ENCODE measurements at places on chromosomes 7 and 10.

- no peak for ATAC-seq
Observed at GRCh38 chr10:129911451-129912165, 52.5 kb downstream of the EBF3 start.

- no peak for ATAC-seq
Observed at GRCh38 chr10:53325066-53325465, 552.5 kb upstream of the MBL2 start.

- no peak for ATAC-seq
Observed at GRCh38 chr10:28722065-28722803, 44.9 kb downstream of the BAMBI start.

DNA sequence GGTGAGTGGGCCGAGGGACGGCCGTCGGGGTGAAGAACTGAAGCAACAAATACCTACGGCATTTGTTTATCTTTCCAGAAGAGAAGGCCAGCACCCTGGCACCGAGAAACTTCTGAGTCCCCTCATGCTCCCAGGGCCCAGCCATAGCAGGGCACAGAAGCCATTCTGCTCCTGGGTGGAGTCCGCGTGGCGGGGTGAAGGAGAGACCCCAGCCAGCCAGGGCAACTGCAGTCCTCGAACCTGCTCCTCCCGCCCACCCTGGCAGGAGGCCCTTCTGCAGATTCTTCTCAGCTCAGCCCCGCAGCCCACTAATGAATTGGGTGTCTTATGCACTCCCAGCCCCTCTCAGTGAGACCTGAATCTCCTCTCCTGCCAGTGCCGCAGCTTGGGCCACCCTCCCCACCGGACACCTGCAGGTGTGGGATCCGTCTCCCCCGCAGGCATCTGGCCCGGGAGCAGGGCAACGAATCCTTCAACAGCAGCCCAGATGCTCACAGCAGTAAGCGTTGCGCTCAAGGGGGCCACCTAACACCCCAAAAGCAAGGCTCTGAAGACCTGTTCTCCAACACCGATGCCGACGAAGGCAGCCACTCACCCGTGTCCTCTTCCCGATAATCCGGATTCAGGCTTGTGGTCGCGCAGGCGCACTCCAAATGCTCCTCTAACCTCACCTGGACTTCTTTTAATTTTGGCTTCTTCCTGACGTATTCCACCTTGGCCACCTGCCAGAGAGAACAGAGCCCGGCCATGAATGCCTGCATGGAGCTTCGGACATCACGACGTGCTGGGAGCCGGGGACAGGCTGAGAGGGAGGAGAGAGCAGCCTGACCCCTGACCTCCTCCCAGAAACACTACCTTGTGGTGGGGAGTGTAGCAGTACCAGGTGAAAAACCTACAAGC is 18.9 kb downstream of the PDGFA start:
- no peak for ATAC-seq

DNA sequence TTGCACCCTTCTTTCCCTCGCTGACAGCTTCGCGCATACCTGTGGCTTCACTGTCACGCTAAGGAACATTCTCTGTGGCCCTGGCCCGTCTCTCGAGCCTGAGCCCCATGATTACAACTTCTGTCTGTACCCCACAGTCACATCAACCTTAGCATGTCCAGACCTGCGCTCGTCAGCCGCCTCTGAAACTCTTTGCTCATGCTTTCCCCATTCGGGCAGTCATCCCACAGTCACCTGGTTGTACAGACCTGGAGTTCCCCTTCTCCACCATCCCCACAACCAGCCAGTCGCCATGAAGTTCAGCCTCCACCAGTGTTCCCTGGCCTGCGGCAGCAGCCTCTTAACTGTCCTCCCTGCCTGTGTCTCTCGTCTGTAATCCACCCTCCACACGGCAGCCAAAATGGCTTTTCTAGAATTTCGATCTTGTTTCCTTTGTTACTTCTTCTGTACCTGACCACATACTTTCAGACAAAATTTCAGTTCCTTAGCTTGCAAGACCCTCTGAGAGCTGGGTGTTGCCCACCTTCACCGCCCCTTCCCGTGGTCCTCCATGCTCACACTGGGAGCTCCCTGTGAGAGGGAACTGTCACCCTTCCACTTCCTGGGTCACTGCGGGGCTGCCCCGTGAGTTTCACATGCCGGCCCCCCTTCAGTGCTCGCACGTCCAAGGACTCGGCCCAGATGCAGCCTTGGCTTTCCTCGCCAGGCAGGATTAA is 229.2 kb downstream of the CELF2 start:
- no peak for ATAC-seq

Data from activated CD4-positive, CD25-positive, alpha-beta regulatory T cell treated with anti-CD3 and anti-CD28 coated beads, Interleukin-2, amount 50 U/mL, for 24 hours (primary cell).